ENCODE measurements at places on chromosomes 7 and 10. TPM values are rescaled to one million over a fixed set of nuclear protein-coding genes. Genes with fewer than 3 reads are reported as not detected.

DNA sequence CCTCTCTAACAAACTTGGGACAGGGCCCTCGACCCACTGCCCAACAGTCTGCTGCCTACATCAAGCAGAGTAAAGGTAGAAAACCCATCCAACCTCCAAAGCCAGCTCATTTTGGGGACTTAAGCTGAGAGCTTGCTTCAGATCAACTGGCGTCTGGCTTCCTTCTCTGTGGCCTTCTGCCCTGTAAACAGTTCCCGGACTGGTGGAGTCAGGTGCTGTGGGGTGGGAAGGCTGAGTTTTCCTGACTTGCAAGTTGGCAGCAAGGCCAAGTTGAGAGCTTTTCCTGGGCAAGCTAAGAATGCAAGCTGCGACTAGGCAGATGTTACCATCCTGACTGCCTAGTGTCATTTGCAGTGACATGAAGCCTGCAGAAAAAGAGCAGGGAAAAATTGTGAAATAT lies 3.7 kb downstream of the GALNT17 start:
- DNase-seq, result no peak

CALHM2 gene
- 40.3 TPM for total RNA-seq

AP5Z1 gene
- total RNA-seq, result 37.6 TPM

GRCh38 chr7:143399151-143399550 lies 9.5 kb downstream of the EPHA1 start:
- no peak for DNase-seq

Measured in mesenteric fat pad (tissue), 1 donor.